ENCODE measurements at places on chromosomes 5 and 9. TPM values are rescaled to one million over a fixed set of nuclear protein-coding genes. Genes with fewer than 3 reads are reported as not detected.

Gene ELAVL2
- 0.32 TPM for total RNA-seq

DNA sequence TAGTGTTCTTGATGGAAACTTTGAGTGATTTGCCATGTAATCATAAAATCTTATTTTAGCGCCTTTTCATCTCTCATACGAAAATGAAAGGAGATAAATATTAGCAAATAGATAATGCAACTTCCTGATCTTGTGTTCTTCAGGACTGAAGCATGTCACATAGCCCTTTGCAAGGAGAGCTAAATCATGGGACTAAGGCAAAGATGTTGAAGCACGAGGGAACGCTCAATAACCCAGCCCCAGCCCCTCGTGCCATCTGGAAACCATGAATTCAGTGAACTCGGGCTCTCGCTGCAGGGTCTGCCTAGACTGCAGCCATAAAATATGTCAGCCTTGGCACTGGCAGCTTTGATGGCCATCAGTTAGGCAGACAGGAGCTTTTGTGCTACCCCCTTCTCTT is 58.2 kb downstream of the F2RL2 start:
- DNase-seq, result no peak

GRCh38 chr9:137535120-137535428 is 15.1 kb downstream of the PNPLA7 start:
- no peak for DNase-seq

- no peak for DNase-seq
These were observed 140.4 kb downstream of the ESM1 start for GRCh38 chr5:54844905-54845566.

DNA sequence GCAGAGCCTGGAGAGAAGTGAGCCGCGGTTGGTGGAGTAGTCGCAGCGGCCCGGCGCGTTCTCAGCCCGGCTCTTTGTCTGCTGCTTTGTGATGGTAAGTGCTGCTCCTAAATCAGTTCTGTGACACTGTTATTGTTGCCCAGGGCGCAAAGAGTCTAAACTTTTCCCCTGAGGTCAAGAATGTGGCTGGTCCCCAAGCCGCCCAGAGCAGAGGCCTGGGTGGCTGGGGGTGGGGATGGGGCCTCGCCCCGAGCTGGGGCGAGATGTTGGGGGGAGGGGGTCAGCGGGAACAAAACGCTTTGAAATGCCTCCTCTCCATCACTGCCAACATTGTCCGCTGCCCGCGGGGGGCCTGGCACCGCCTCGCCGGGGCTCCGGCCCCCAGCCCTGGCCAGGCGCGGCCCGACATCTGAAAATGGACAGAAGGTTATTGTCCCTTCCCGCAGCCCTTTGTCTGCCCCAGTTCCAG is 11.7 kb upstream of the CERCAM start:
- DNase-seq, result no peak

Gene AOPEP
- total RNA-seq, result 260 TPM

Gene FER
- 20.0 TPM for total RNA-seq

Gene PCDHA9
- 0.03 TPM for total RNA-seq

GRCh38 chr9:114787781-114788498 is 17.9 kb downstream of the TNFSF15 start:
- DNase-seq, result no peak

DNA sequence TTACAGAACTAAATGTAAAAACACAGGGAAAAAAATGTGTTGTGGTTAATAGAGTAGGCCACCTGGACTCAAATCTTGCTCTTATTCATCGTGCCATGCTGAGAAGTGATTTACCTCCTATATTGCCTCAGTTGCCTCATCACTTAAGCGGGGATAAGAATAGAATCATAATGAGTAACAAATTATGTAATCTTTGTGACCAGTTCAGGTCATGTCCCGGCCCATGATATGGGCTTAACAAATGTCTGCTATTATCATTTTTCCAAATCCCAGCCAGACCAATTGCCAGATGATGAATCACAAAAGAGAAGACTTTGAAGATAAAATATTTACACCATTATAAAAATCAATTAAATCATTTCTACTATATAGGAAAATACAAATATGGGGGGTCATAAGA is 89.8 kb downstream of the CDH6 start:
- DNase-seq, result no peak

DNA sequence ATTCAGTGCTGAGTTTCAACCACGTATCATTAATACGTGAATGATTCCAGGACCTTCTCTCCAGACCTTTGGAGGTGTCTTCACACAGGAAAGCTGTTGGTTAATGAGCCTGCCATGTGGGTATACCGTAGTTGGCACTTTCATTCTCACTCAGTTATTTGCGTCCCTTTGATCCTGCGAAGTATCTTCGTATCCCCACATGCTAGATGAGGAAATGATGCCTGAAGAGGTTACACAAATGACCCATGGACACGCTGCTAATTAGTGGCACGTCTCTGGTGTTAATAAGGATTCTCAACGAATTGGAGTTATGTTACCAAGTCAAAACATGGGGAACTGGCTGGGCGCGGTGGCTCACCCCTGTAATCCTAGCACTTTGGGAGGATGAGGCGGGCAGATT is 65.7 kb upstream of the GNE start:
- no peak for DNase-seq

- DNase-seq, result no peak
These were observed 370.8 kb downstream of the GADD45G start for GRCh38 chr9:89975630-89976029.

DNA sequence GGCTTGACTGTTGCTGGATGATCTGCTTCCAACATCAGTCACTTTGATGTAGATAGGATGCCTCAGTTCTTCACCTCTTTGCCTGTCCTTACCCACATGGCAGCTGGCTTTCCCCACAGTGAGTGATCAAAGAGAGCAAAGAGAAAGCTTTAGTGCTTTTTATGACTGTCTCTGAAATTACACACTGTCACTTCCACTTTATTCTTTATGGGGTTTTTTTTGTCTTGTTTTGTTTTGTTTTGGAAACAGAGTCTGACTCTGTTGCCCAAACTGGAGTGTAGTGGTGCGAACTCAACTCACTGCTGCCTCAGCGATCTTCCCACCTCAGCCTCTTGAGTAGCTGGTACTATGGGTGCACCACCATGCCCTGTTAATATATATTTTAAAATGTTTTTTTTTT is 32.4 kb upstream of the C5orf24 start:
- DNase-seq, result no peak

GRCh38 chr5:145636371-145636770 is 198.8 kb downstream of the PRELID2 start:
- no peak for DNase-seq

DNA sequence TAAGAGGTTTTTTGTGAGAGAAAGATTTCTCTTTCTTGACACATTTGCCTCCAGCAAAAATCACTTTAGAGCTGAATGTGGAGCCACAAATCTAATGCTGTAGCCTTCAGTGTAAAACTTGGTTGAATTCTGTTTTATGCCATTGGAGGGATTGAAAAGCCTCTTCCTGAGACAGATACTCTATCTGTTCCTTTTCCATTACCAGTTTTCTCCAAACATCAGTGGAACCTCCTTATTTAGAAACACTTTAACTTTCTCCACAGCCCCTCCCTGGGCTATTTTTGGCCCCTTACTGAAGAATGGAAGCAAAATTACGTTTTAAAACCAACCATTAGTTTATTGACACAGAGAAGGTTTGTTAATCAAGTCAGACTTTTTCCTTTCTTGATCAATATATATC is 155.3 kb downstream of the PJA2 start:
- DNase-seq, result no peak

Gene RMI1
- 3.9 TPM for total RNA-seq

DNA sequence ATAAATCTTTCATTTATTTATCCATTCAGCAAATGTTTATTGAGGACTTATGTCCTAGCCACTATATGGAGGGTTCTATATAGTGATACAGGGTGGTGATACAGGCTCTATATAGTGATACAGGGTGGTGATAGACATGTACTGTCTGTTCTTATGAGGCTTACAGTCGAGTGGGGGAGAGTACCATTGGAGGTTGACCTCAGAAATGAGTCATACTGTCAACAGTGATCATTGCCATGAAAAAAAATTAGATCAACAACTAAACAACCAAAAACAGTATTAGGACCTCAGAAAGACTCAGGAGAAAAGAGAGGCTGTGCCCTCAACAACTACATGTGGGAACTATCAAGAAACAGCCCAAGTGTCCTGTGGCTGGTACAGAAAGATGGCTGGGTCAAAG is 22.0 kb downstream of the PAPPA start:
- no peak for DNase-seq

DNA sequence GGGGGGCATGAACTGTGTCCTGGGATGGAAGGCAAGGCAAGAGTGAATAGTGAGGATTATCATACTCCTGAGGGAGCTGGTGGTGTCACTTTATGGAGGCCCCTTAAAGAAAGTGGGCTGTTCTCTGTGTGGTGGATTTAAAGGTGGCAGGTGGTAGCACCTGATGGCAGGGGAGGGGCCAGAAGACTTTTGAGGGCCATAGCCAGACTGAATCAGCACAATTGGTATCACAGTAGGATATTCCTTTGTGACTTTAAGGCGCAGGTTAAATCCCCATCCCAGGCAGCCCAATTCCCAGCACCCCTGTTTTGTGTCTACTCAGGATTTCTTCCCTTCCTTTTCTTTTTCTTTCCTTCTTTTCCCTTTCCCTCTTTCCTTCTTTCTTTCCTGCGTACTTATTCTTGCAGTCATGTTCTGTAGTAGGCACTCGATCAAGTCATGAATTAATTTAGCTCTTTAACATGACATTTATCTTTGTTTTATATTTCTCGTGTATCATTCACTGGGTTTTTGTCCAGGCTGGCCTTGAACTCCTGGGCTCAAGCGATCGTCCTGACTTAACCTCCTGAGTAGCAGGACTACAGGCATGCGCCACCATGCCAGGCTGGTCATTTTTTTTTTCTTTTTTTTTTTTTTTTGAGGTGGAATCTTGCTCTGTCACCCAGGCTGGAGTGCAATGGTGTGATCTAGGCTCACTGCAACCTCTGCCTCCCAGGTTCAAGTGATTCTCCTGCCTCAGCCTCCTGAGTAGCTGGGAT is 11.0 kb upstream of the PCBD2 start:
- no peak for DNase-seq

GRCh38 chr9:89926691-89927220 is 321.9 kb downstream of the GADD45G start:
- no peak for DNase-seq

DNA sequence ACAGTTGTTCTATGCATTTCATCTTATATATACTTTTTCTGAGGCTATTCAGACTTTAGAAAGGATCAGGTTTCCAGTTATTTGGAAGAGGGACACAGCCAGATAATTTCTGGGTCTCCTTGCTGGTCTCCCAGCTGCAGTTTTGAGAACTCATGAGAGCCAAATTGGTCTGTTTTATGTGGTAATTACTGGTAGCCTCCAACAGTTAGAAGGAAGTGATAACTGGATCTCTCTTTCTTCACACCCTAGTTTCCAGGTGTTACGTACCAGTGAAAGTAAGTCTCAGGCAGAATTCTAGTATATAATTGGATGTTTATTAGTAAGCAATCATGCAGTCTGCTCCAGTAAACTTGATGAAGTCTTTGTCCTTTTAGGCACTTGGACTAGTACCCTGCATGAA is 63.2 kb upstream of the RPS23 start:
- DNase-seq, result no peak

GRCh38 chr9:84170521-84171141 is 169.9 kb downstream of the SLC28A3 start:
- DNase-seq, result peak; percentile 90

GRCh38 chr5:138824924-138825863 is 49.9 kb downstream of the LRRTM2 start:
- no peak for DNase-seq

GRCh38 chr5:19240170-19240569 is 747.8 kb downstream of the CDH18 start:
- no peak for DNase-seq

DNA sequence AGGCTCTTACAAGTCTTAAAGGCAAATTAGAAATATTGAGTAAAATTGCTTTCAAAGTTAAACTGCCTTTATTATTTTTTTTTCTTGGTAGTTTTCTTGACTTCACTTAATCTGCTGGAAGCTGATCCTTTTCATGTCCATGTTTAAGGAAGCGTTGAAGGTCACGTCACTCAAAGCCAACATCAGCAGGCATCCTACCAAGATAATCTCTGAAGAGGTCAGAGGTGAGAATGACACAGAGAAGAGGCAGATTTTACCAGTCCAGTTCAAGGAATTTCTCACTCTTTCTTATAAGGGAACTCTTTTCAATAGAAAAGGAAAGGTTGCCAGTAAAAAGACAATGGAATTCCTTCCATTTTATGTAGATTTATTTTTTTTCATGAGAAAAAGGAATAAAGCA is 259.8 kb downstream of the ANXA1 start:
- no peak for DNase-seq

DNA sequence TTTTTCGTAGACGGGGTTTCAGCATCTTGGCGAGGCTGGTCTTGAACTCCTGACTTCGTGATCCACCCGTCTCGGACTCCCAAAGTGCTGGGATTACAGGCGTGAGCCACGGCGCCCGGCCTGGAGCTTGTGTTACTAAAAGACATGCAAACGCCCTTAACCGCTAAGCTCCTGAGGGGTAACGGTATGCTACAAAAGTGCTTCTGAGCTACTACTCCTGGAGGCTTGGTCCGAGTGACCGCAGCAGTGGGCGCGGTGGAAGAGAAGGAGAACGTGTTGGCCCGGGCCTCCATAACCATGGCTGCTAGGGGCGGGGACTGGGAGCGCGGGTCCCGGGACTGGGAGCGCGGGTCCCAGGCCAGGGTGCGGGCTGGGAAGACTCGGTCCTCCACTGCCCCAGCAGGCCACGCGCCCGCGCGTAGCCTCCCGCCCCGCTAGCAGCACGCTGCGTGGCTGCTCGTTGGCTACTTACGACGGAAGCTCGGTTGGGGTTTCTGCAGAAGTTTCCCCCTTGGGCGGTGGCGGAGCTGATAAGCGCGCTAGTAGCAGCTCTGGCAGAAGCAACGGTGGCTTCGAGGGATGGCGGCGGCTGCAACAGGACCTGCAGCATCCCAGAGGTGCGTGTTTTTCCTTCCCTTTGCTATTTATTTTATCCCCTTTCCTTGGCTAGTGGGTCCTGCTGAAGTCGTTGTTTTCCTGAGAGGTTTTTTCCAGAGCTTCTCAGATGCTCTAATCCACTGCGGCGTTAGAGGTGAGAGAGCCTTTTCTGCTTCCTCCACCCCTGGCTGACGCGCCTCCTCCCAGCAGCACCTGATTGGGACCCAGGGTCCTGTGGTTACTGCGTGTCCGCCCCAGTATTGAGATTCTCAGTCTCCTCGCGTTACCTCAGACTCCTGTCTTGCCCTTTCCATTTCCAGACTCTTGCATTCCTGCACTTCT is 69.2 kb upstream of the CCDC180 start:
- peak; percentile 92 for DNase-seq

Gene FBLL1
- total RNA-seq, result 1.5 TPM

Gene LCN2
- total RNA-seq, result 2.0 TPM

Gene LIX1
- not detected for total RNA-seq

GRCh38 chr5:97547430-97547829 is 364.4 kb upstream of the RIOK2 start:
- DNase-seq, result no peak

DNA sequence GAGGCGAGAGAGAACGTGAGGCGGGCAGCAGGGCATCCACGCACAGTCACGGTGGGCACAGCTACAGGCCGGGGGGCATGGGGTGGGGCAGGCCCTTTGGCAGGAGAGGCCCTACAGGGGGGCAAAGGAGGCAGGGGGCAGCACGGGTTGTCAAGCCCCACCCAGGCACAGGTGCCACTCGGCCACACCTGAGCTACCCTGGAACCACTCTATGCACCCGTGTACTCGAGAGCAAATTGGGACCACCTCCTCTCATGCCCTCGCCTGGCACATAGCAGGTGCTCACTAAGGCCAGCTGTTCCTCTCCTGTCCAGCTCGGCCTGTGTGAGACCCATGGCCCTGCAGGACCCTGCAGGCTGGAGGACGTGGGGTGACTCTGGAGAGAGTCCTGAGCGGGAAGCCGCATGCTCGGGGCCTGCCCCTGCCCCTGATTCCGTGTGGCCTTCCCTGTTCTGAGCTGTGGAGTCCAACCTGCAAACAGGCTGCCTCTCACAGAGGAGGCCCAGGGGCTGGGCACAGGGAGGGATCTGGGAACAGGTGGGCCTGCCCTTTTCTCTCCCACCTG is 31.4 kb upstream of the SARDH start:
- DNase-seq, result peak; percentile 74

Measured in cardiac septum (tissue), 1 donor.